ENCODE measurements at places on chromosomes 2 and 18.

DNA sequence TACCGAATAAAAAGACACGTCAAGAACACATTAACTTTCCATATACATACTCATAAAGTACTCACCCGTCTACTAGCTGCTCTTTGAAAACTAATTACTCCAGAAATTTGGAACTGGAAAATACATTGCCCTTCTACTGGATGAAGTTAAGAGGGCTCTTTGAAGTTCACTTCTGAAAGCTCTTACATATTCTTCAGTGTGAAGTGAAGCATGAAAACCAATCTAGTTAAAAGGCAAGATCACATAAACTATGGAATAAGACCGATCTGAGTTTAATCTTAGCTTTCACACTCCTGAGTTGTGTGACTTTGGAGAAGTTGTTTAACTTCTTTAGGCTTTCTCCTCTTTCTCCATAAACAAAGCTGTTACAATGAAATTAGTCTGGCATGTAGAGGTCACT lies 38.5 kb downstream of the REV1 start:
- no peak for DNase-seq

- no peak for DNase-seq
These were observed 2.2 kb downstream of the RNU4ATAC start for GRCh38 chr2:121532894-121533293.

- no peak for DNase-seq
These were observed 548.5 kb upstream of the SLC8A1 start for GRCh38 chr2:41000374-41000773.

DNA sequence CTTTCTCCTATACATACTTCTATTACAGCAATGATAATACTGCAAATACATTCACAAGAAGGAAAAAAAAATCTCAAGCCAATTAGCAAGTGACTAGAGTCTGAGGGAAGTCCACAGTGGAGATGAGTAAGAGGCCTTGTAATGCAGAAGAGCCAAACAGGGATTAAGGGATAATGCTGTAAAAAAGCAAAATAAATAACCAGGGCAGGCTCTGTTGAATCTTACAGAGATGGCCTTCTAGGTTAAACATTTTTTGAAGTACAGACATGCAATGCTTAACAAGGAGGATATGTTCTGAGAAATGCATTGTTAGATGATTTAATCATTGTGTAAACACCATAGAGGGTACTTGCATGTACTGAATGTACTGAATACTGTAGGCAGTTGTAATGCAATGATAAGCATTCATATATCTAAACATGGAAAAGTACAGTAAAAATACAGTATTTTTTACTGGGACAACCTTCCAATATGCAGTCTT lies 122.1 kb upstream of the RMDN2 start:
- DNase-seq, result no peak

DNA sequence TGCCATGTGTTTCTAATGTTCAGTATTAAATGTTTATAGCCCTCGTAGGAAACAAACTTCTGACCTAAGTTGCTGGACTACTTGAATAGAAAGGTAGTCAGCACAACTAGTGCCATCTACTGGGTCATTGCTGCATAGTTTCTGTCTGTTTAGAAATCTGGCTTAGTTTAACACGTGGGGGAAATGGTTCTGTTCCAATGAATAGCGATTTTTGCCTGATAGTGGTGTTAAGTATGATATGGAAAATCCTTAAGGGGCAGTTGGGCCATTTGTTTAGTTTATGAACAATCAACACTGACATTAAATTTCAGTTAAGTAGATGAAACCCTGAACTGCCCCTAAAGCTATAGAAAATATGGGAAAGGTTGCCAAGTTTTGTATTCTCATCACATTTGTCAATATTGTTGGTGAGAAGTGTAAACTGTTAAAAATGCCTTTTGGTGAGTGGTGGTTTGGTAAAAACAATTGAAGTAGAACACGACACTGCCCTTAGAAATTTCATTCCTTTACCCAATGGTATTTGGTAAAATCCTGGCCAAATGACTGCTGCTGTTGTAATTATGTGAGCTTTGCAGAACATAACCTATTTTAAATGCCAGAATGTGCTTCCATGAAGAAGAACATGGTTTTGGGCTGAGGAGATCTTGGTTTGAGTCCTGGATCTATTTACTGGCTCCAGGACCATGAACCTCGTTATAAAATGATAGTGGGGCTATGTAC lies 13.2 kb downstream of the NABP1 start:
- no peak for DNase-seq

GRCh38 chr2:197229509-197230443 lies 80.8 kb downstream of the ANKRD44 start:
- no peak for DNase-seq

DNA sequence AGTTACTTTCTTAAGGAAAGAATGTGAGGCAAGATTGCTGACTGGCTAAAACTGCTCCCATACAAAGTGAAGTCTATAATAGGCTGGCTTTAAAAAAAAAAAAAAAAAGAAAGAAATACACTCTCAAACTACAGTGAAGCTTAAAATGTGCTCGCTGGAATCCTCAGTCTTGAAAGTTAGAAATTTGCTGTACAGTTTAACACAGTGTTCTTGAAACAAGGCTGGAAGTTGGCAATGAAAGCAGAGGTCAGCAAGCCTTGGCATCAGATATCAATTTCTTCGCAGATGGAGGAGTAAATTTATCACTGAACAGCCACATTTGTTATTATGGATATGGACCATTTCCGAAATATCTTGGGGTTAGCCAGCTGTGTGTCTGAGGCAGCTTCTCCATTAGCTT lies 392.9 kb downstream of the ZNF516 start:
- no peak for DNase-seq

- no peak for DNase-seq
These were observed 5.1 kb downstream of the SERPINB2 start for GRCh38 chr18:63892566-63892965.

- DNase-seq, result no peak
These were observed 26.2 kb upstream of the TMEM163 start for GRCh38 chr2:134745023-134745422.

GRCh38 chr2:19131871-19132270 lies 226.6 kb downstream of the OSR1 start:
- no peak for DNase-seq

DNA sequence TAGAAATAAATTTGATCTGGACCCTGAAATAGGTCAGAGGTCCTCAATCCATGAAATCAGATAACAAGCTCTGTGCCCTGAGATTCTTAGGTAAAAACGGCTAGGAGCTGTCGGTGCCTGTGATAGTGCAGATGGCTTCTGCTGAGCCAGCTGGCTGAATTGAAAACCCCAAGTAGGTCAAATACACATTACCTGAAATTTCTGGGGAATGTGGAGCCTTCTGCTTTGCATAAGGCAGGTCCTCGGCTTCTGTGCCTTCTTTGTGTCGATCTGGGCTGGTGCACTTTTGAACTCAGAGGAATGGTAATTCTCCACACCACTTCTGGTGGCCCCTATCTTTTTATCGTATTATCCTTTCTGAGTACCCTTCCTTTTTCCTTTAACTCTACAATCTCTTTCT lies 66.6 kb downstream of the CNTNAP5 start:
- no peak for DNase-seq

DNA sequence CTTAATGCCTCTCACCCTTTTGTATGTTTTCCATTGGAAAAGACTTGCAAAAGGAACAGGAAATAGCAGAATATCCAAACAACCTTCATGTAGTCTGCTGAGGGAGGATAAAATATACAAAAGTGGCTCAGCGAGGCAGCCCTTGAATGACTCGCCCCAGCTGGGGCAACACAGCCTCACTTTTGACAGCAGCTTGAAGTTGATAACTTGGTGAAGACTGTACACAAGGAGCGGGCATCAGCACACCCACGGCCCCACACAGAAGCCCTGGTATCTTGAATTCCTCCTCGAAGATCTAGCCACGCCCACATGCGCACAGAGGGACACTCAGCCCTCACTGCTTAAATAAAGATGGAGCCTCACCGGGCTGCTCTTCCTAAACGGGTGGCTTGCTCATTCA lies 161.0 kb downstream of the IRS1 start:
- no peak for DNase-seq

DNA sequence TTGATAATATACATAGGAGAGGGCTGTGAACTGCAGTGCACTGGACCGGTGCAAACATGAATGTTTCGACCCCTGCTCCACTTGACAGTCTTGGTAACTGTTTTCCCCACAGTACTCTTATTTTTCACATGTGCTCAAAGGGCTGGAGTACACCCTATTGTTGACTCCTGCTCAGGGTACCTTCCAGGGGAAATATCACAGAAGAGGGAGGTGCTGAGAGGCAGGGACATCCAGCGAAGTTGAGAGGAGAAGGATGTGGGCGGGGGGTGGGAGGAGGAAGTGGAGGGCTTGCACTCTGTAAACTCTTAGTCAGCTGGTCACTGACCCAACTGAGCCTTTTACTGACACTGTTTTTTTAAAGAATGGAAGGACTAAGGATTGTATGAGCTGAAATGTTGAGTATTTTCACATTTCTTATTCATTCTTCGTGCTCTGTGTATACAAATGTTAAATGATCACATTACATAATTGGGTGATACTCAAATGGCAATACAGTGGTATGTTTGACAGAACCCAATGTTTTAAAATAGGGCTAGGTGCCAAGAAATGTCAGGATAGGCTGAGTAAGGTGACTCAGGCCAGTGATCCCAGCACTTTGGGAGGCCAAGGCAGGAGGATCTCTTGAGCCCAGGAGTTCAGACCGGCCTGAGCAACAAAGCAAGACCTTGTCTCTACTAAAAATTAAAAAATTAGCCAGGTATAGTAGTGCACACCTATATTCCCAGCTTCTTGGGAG lies 10.0 kb downstream of the INPP4A start:
- DNase-seq, result no peak

GRCh38 chr18:24055009-24055804 lies 40.7 kb downstream of the TTC39C start:
- no peak for DNase-seq

DNA sequence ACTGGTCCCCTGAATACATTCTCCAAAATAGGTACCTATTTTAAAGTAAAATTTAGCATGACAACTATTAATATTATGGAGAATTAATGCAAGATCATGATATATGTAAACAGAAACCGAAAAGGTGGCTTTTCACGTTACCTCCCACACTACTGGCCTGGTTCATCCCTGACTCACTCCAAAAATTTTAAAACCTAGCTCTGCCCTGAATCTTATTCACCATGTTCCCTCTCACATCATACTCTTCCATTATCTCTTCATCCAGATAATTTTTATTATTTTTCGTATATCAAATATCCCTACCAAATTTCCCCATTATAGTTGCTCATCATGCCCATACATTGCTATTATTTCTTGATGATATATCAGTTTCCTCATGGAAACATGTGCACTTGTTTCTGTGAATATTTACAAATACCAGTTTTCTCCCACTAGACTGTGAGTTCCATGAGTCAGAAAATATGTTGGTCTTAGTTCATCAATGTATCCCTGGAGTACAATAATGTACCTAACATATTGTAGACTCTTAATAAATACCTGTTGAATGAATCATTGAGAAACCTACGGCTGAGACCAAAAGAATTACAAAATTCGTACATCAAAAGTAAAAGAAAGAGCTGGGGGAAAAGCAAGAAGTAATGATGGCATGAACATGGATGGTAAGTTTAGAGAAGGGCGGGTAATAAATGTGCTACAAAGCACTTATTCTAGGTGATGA lies 360.1 kb upstream of the CHAC2 start:
- DNase-seq, result no peak

- DNase-seq, result no peak
These were observed 121.6 kb upstream of the MSH6 start for GRCh38 chr2:47661310-47661709.

GRCh38 chr18:59561612-59562011 lies 135.6 kb downstream of the CCBE1 start:
- DNase-seq, result no peak

- DNase-seq, result no peak
These were observed 121.8 kb downstream of the MAIP1 start for GRCh38 chr2:200077210-200077650.

DNA sequence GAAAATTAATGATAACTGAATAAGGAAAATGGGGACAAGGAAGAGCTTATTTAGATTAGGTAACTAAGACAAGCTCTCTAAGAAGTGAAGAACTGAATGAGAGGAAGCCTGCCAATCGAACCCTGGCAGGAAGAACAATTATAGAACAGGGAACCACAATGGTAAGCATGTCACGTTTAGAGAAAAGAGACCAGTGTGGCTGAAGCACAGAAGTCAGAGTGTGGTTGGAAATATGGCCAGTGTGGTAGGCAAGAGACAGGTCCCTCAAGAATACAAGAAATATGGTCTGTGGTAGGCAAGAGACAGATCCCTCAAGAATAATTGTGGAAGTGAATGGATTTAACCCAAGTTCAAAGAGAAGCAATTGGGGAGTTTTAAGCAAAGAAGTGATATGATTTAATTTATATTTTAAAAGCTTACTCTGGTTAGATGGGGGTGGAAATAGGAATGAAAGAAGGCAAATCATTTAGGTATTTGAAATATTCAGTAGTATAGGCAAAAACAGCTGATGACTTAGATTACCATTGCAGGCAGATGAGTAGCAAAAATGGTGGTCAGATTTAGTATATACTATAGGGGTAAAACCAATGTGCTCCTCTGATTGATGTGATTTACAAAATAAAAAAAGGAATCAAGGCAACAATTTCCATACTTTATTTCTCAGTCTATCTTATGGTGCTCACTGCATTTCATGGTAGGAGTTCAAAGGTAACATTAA lies 38.8 kb upstream of the ERMN start:
- no peak for DNase-seq

- no peak for DNase-seq
These were observed 53.4 kb upstream of the SCN1A start for GRCh38 chr2:166180951-166181812.

- DNase-seq, result no peak
These were observed 462 bp upstream of the CIDEA start for GRCh38 chr18:12253663-12254135.

GRCh38 chr2:68292108-68292710 lies 27.5 kb downstream of the CNRIP1 start:
- DNase-seq, result no peak

- DNase-seq, result no peak
These were observed 15.9 kb upstream of the KLHL30 start for GRCh38 chr2:238122287-238123217.

DNA sequence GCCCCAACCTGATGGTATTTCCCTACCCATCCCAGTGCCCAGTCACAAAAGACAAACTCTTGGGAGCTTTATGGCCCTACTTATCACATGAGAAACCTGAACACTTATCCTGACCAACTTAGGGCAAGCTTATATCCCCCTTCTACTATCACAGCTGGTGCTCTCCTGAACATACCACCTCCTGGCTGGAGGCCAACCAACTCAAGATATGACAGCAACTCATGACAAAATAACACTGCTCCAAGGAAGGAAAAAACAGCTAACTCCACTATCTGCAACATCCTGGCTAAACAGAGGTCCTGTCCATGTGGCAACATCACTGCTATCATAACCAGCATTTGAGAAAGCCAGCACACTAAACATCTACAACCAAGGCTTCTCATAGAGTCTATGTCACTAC lies 20.9 kb upstream of the CLASP1 start:
- DNase-seq, result no peak

DNA sequence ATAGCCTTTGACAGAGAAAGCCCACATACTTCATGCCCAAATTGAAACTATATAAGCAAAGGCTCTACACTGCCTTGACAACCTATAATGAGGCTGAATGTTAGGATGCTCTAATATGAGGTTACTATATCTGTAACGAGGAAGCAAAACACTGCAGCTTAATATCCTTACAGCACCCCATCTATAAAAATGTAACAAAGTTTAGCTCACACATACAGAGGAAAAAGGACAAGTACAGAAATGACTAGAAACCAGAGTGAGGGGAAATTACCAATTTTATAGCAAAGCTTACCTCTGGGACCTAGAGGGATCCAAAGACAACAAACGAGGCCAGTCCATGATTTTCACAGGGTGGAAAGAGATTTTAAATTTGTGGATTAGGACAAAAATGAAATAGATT lies 138.5 kb downstream of the COL4A4 start:
- no peak for DNase-seq

Measured in activated T-helper 1 cell treated with Interleukin-2 at 50 U/mL for 16 hours (primary cell).